ENCODE measurements at places on chromosomes 12 and 14.

DNA sequence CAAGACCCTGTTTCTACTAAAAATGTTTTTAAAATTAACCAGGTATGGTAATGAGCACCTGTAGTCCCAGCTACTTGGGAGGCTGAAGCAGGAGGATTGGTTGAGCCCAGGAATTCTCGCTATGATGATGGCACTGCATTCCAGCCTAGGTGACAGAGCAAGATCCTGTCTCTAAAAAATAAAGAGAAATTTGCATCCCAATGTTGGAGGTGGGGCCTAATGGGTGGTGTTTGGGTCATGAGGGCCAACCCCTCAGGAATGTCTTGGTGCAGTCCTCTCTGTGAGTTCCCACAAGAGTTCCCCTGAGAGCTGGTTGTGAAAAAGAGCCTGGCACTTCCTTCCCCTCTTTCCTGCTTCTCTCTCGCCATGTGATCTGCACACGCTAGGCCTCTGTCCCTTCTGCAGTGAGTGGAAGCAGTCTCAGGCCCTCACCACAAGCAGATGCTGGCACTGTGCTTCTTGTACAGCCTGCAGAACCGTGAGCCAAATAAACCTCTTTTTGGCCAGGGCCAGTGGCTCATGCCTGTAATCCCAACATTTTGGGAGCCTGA lies 11.3 kb downstream of the ACOT6 start:
- no peak for DNase-seq

- no peak for DNase-seq
Measured at GRCh38 chr12:96091833-96092232, 56.4 kb upstream of the LTA4H start.

DNA sequence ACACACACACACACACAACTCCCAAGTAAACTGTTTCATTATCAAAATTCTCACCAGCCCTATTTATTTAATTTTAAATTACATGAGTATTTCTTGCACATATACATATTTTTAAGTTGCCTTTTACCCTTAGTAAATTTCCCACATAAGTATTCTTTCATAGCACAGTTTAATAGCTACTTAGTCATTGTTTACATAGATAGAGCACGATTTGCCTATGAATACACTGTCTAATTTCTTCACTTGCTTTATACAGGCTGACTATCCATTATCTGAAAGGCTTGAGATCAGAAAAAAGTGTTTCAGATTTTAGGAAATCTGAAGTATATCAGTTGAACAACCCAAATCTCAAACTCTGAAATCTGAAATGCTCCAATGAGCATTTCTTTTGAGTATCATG lies 30.9 kb downstream of the NIN start:
- DNase-seq, result no peak

DNA sequence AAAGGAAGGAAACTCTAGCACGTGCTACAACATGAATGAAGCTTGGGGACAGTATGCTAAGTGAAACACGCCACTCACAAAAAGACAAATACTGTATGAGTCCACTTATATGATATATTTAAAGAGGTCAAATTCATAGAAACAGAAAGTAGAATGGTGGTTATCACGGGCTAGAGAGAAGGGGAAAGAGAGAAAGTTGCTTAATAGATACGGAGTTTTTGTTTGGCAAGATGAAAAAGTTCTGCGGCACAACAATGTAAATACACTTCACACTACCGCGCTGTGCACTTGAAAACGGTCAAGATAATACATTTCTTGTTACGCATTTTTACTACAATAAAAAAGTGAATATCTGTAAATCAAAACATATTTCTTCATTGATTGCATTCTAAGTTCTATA lies 37.3 kb downstream of the FBLN5 start:
- no peak for DNase-seq

- DNase-seq, result no peak
Measured at GRCh38 chr14:64038841-64039542, 186.2 kb downstream of the SYNE2 start.
